ENCODE measurements at places on chromosomes 1 and 21.
A peak's percentile ranks its signal among the peaks of the same experiment; 100 is the strongest.

GRCh38 chr1:19596065-19596713, 47.9 kb upstream of the NBL1 start:
- no peak for DNase-seq

DNA sequence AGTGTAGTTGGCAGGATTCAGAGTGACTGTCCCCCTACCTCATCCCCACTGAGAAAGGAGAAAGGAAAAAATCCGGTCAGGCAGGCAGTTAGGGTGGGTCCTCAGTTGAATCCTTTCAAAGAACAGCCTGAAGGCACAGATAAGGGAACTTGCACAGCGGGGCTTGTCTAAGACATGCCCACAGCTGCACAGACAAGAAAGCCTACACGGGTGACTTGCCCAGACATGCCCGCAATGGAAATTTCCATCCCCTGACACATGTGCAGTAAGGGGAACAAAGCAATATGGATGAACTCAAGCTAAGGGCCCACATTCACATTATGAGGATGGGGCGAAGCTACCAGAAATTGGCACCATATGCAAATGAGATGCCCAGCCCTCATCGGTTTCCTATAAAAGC, 82.5 kb downstream of the DESI2 start:
- DNase-seq, result no peak

DNA sequence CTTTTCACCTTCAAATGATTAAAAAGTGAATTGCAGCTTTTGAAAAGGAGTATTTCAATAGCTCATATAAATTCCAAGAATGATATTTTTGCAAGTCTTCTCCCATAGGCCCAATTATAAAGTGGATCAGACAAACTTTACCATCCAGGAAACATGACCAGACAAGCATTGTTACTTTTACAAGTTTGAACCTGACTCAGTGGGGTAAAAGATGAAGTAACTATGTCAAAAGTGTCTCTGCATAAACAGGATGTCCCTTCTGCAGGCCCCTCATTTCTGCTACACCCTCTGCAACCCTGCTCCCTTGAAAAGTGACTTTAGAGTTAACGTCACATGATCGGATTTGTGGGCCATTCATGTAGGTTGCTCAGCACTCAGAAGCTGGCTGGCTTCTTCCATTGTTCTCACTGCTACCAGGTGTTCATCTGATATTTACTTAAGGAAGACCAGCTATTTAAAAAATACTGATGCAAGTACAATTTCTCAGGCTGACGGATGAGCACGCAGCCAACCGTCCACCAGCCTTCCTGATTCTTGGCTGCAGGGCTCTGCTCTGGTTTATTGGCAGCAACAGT, 32.3 kb downstream of the URB1 start:
- DNase-seq, result no peak

DNA sequence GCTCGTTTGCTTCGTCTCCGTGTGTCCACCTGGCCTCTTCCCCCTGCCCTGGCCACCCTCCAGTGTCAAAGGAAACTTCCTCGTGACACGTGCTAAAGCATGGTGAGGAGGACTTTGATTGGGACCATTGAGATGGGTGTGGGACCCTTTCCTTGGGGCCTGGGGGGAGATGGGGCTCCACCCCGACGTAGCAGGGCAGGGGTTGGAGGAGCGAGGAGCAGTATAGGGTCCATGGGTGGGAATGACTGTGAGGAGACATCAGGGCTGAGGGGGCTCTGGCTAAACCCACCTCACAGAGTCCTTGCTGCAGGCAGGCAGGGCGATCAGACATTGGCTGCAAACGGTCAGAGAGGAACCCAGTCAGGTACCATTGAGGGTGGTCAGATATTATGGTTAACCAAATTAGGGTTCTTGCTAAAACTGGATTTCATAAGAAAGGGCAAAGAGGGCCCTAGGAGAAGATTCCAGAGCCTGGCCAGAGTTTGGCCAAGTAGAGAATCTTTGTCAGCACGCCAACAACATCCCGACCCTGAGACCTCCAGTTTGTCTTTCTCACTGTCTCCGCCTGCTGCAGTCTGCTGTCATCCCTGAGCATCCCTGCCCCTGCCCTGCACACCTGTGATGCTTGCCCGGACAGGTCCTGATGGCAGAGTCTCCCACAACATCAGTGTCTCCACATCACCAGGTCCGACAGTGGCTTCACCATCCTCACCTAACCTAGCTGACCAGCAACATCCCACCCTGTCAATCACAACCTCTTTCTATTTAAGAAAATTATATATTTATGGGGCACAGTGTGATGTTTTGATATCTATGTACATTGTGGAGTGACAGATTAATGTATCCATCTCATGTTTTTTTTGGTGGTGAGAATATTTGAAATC, 8.0 kb downstream of the RNF187 start:
- no peak for DNase-seq

- DNase-seq, result peak; percentile 10
These were observed at the start of gene ABL2 for GRCh38 chr1:179229214-179230140. Gene ABL2 (minus strand): TSS chr1:179229677. CDS start chr1:179229397, 280 bp downstream.

DNA sequence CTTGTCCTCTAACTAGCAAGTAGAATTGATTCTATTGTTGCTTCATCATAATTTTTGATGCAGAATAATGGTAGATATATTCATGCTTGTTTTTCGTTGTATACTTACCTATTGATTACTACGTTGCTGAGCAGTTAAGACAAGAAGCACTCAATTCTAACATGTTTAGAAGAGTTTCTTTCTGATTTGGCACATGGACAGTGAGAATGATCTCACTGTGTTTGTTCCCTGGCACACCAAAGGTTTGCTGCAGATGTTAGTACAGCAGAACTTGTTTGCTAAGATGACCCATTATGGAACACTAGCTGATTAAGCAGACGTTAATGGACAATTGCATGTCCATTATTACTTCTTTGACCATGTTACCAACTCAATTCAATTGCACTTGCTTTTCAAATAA, 184.7 kb upstream of the SGIP1 start:
- DNase-seq, result no peak

GRCh38 chr21:32917362-32918135, 108.2 kb upstream of the OLIG2 start:
- no peak for DNase-seq

DNA sequence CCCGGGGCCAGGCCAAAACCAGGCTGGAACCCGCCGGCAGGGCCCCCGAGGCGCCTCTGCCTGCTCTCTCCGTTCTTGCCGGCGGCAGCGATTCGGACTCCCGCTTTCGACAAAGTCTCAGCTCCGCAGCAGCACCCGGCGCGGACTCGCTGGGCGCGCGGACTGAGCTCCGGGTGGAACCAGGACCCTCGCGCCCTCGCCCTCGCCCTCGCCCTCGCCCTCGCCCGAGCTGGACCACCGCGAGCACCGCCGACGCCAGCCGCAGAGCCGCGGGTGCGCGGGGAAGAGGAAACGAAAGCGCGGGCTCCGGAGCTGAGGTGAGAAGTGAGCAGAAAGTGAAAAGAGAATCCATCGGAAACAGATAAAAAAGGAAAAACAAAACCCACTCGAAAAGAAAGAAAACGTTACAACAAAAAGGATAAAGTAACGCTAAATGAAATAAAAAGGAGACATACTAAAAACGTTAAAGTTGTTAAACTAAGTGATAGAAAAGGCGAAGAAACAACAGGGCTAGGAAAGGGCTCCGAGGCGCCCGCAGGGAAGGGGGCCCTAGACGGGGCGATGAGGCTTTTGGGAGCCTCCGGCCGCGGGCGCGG, 64.9 kb downstream of the MEF2D start:
- DNase-seq, result no peak

DNA sequence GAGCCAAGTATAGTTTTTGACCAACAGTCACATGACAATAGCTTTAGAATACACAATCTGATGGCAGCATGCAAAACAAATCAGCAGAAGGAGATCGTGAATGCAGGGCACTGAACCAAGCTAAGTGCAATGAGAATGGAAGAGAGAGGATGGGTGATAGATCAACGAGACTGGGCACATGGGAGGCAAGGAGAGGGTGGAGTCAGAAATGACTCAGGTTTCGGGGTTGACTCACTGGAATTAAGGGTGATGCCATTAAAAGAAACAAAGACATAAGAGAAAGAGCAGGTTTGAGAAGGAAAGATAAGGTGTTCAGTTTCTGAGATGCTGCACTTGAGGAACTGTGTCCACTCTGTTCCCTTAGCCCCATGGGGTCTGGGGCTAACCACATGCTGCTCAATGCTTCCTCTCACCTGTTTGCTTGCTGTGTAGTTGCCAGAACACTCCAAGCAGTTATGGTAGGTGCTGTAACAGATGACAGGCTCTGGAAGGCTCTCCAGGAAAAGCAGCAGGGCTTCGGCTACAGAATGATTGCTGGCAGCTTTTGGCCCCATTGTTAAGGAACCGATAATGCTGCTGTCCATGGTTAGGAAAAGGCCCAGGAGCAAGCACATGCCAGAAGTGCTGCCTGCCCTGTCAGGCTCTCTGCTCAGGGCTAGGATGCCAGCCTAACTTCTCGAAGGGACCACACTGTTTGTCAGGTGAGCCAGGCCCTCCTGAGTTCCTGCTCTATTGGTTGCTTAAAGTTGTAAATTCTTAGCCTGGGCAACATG, 6.1 kb upstream of the MTF1 start:
- DNase-seq, result no peak

- DNase-seq, result no peak
These were observed 32.3 kb downstream of the SHISAL2A start for GRCh38 chr1:52665006-52665941.

GRCh38 chr1:13935336-13935735, 235.3 kb downstream of the PRDM2 start:
- DNase-seq, result no peak

DNA sequence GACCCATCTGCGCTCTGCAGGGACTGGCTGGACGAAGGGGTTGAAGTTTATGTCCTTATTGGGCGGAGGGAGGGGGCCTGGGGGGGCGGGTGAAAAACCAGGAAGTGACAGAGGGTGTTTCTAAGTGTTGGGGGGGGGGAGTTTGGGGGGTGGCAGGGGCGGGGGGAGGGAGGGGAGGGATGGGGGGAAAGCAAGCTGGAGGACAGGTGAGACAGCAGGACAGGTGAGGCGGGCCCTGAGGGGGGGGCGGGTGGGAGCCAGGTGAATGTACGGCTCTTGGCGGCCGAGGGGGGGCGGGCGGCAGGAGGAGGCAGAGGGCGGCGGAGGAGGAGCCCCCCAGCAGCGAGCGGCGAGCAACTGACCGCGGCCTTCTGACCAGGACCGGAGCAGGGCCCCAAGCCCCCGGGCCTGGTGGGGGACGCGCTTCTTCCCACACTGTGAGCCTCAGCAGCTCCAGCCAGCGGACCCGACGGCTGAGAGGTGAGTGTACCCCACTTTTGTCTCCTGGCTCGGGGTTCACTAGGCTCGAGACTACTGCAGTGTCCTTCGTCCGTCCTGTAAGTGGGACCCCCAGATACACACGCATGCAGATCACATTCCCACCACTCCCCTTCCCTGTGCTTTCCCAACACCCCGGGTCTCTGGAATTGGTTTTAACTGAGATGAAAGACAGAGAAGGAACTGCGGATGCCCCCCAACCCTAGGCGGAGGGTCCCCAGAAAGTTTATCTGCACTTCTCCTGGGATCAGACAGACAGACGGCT, at the start of gene ZBTB7B:
Gene ZBTB7B, plus strand, starts transcription at position 339 of the 763 bp plus-strand sequence. CDS start 11,859 bp downstream, outside the sequence.
- DNase-seq, result no peak

- no peak for DNase-seq
These were observed 17.5 kb downstream of the ITGB2 start for GRCh38 chr21:44903050-44903685.

DNA sequence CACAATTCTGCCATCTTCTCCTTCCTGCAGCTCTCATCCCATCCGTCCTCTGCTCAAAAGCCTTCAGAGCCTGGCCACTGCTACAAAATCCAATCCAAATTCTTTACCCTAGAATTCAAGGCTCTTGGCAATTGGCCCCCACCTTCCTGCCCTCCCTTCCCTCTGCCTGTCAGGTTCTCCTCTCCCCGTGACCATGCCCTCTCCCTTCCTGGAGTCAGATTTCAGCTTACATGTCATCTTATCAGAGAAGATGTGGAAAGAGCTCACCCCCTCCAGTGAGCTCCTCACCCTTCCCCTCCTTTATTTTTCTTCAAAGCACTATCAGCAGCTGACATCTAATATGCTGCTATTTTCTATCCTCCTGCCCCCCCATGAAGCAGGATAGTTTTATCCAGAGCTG, 86.9 kb downstream of the GRIK3 start:
- no peak for DNase-seq

DNA sequence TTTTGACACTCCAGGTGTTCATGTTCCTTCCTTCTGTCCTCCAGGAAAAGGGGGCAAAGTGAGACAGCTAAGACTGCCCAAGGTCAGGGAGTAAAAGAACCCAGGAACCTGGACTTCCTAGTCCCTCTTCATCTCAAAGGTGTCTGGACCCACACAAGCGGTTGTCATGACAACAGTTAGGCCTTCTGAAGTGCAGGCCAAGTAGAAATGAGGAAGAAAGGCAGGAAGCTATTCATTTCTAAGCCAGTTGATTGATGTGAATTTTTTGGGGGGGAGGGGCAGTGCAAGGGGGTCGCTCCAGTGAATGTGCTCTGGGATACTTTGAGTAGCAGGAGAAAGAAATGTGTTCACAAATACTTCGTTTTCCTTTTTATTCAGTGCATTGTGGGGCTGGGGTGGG, 114.3 kb downstream of the NAV1 start:
- no peak for DNase-seq

- no peak for DNase-seq
These were observed 19.7 kb downstream of the KPNA6 start for GRCh38 chr1:32127409-32128198.

GRCh38 chr1:21241771-21242581, 48.3 kb downstream of the ECE1 start:
- DNase-seq, result no peak

DNA sequence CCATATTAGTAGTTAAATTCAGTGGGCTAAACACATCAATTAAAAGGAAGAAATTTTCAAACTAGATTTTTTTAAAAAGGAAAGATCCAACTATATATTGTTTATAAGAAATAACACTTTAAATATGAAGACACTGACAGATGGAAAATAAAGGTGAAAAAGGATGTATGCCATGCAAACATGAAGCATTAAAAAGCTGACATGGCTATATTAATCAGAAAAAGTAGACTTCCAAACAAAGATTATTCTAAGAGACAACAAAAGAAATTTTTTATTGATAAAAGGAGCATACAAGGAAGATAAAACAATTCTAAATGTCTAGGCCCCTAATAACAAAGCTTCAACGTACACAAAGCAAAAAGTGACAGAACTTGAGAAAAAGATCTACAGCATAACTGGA, 92.2 kb downstream of the ATF6 start:
- DNase-seq, result no peak

All from activated naive CD4-positive, alpha-beta T cell (primary cell).